ENCODE measurements at places on chromosomes 5 and 9.
A peak's percentile ranks its signal among the peaks of the same experiment; 100 is the strongest.

DNA sequence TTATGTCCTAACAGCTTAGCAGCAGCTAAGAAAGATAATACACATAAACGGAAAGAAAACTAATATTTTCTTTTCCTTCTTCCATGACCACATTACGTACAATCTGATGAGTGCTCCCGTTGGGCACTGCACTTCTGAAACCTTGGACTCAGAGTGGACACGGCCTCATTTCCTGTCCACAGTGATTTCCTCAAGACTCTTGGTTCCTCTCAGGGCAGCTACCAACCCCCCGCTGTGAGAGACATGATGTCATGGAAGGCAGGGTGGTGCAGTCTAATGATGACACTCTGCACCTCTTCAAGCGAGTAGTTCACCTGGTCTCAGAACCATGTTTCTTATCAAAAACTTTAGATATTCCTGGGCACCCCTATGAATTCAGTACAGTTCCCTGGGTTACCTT lies 68.7 kb upstream of the CTSL start:
- peak; percentile 8 for DNase-seq

GRCh38 chr5:115262321-115263077 lies at the start of gene PGGT1B:
Gene PGGT1B, minus strand, starts transcription at chr5:115262877. Its CDS starts 26 bp downstream, at chr5:115262851.
- DNase-seq: peak; percentile 68

- no peak for DNase-seq
Observed at GRCh38 chr5:113085880-113086409, 109.3 kb downstream of the DCP2 start.

DNA sequence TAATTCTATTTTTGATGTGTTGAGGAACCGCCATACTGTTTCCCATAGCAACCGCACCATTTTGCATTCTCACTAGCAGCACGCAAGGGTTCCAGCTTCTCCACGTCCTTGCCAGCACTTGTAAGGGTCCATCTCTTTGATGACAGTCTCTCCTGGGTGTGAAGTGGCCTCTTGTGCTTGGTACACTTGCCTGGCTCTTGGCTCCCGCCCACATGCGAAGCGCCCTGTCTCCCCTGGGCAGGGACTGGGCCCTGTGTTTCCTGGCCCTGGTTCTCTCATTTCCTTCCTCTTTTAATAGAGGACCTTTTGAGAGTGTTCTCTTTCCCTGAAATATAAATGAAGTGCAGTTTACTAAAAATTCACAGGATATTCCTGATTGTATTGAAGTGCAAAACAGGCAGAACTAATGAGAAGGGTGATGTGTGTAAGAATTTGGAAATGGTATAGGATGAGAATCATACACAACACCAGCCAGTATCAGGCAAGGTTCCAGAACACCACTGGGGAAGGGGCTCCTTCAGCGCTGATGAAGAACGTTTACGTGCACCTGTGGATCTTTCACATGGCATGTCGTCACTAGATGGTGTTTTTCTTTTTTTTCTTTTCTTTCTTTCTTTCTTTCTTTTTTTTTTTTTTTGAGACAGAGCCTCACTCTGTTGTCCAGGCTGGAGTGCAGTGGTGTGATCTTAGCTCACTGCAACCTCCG lies 73.0 kb downstream of the EHMT1 start:
- no peak for DNase-seq

GRCh38 chr5:122941737-122942136 lies 94.8 kb downstream of the PPIC start:
- DNase-seq: no peak

- no peak for DNase-seq
Observed at GRCh38 chr9:114342755-114343440, 13.2 kb downstream of the ORM2 start.

- DNase-seq: no peak
Observed at GRCh38 chr5:140110646-140110957, 3.3 kb upstream of the PURA start.

DNA sequence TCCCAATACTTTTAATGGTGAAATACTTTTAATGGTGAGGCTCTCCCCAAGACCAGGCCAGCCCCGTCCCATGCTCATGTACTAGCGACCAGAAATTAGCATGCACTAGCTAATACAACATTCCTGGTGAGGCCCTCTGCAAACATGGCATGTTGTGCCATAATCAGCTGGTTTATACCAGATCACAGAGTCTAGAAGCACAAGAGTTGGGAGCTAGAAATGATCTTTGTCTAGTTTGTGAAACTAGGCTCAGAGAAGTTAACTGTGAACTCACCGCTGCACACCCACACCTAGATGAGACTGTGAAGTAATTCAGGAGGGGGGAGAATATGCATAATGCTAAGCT lies 37.4 kb downstream of the MTMR12 start:
- no peak for DNase-seq

GRCh38 chr9:114504341-114505186 lies 709 bp downstream of the WHRN start:
- DNase-seq: peak; percentile 62

GRCh38 chr5:78543292-78543691 lies 105.3 kb downstream of the LHFPL2 start:
- DNase-seq: no peak

GRCh38 chr9:16039218-16039987 lies 486.6 kb downstream of the CCDC171 start:
- peak; percentile 31 for DNase-seq

DNA sequence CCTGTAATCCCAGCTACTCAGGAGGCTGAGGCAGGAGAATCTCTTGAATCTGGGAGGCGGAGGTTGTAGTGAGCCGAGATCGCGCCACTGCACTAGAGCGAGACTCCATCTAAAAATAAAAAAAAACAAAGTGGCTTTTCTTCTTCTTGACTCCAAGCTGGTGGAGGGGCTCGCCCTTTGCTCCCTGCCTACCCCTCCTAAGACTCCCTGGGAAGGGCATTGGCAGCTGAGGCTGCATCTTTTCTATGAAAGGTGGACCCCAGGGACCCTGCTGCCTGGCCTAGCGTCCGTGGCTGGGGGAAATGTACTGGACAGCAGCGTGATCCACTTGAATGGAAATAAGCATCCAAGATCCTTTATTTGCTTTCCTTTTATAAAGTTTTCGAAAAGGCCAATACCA lies 24.0 kb downstream of the ROPN1L start:
- DNase-seq: no peak

DNA sequence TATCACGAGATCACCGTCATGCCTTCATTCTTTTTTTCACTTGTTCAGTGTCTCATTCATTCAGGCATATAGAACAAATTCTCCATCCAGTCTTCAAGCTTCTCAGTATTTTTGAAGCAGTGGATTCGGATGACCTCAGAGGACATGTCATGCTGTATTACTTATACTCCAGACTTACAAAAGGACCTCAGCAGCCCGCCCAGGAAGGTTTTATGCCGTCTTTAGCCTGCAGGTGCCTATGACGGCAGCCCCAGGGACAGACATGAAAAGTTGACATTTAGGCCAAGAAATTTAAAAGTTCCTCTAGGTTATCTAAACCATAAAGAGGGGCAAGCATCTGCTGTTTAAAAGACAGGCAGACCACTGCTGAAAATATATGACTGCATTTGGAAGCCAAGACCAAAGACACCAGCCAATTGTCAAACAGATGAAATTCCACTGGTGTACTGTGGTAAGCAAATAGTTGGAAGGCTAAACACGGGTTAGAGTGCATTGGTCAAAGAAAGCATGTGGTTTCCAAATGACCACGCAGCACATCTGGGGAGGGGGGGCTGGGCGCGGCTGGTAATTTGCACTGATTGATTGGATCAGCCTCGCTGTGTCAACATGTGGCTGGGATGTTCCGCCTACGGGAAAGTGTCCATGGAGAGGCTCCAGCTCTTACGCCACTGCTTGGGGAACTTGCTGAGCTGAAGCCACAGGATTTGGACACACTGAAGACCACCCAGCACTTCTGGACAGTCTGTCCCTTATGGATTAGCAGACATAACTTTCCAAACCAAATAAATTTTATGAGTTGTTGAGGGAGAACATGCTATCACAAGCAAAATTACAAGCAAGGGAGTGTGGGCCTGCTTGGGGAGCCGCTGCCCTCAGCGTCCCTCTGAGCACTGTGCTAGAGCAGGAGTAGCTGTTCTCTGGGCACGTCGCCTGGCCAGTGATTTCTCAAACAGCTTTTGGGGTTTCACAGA lies 173.6 kb downstream of the FANCC start:
- DNase-seq: no peak

GRCh38 chr5:22683050-22683449 lies 170.1 kb downstream of the CDH12 start:
- DNase-seq: no peak

GRCh38 chr9:93826905-93827544 lies 128.1 kb downstream of the BARX1 start:
- DNase-seq: no peak

- DNase-seq: peak; percentile 70
Observed at GRCh38 chr9:110030632-110031031, 177.3 kb downstream of the C9orf152 start.

DNA sequence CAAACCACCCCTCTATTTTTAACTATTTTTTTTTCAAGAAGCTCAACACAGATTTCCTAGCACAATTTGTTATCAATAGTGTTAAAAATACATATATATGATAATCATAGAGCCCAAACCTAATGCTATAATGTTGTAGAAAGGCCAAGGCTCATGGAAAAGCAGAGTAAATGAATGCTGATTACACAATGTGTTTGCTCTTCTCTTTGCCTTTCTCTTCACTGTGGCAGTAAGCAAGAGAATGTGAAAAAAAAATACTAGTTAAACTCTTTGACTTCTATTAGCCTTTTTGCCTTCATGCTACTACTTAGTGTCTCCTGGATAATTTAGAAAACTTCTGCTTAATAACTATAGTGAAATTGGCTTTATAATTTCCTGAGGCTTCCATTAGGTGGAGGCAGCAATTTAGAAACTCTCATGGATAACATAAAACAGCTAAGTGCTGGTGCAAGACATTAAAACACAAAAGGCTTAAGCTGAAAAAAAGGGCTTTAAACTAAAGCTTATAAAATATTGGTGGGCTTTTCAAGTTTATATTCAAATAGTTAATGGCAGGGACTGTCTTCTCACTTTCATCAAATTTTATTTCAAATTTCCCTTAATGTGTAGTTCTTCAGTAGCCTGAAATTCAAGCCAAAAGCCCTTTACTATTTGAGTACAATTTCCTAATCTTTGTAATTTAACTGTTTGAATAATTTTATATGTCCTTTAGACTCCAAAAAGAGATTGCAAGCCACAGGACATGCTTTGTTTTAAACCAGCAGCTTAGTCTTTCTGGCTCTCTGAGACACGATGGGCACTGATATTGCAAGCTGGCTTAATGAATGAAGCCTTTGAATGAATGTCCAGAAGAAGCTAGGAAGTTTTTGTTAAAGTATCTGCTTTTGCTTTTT lies 2031.8 kb upstream of the CDH6 start:
- no peak for DNase-seq

DNA sequence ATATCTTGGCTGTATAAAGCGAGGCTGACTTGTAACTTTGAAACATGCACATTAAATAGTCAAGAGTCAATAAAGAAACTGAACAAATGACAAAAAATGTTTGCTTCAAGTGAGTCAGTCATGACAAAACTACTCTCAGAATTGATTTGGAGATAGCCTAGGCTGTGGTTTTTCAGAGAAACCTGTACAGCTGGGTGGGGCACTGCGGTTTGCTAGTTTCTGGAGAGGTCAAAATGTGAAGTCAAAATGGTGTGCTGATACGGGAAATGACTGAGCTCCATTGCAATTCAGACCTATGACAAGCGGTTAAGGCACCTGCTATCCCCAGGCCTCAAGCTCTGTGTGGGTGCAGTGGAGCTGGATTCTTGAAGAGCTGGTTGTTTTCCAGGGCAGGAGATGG lies 10.3 kb upstream of the CD180 start:
- DNase-seq: peak; percentile 97

DNA sequence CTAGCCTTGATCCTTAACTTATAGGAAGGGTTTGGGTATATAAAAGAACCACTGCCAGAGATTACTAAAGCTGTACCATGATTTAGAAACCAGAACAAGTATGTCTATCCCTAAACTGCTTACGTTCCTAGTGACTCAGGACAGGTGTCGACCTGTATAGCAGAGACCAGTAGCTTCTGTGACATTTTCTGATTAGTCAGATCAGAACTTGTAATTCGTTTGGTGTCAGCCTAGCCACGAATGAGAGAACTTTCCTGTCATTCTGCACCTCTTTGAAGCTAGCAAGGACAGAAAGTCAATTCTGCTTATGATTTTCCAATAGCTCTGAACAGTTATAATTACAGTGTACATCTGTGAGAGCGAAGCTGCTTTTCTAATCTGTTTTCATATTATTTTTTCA lies 39.5 kb downstream of the PRKACG start:
- DNase-seq: no peak

DNA sequence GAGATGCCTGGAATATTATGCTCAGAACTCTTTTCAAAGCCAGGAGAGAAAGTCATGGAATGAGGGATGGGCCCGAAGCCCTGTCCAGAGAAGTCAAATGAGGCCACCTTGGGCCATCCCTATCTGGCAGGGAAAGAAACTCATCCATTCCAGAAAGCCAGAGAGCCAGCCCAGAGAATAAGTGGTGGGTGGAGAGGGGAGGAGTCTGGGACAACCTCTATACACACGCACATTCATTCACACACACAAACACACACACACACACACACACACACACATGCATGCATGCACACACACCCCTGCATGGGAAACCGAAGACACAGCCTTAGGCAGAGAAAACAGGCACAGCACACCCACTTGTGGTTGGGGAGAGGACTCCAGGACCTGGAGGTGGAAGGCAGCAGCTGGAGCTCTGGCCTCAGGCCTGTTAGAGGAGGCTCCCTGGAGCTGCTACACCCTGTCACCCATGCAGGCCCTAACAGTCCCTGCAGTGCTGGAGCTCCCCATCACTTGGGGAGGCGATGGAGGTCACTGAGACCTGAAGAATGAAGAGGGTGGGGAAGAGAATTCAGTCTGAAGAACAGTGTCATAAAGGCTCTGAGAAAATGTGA lies 38.0 kb downstream of the TGFBI start:
- peak; percentile 45 for DNase-seq

DNA sequence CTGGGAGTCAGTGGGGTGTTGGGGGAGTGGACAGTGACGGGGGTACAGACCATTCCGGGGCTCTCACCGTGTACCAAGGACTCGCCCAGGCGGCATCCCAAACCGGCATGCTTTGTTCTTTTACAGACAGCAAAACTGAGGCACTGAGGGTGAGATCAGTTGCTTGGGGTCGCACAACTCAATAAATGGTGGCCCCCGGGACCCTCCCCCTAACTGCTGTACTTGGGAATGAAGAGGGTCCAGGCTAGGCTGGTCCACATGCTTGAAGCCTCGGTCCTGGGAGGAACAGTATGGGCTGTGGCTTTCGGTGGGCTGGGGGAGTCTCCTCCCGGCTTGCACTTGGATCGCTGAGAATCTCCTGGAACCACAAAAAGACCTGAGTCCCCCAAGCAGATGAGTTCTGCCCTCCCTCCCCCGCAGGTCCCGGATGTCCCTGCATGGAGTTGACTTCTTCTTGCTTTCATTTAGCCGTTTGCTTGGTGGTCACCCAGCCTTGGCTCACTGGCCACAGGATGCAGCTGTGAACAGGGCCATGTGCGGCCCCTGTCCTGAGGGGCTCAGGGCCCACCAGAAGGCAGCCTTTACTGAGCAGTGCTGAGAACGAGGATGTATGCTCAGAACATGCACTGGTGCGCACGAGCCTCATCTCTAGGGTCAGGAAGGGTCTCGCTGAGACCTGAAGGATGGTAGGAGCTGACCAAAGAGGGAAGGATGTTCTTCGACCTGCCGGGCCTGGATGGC lies 4.2 kb downstream of the LAMC3 start:
- DNase-seq: no peak

GRCh38 chr5:56561455-56561854 lies 253.9 kb upstream of the MAP3K1 start:
- no peak for DNase-seq
